ENCODE measurements at places on chromosomes 3 and 15.
A peak's percentile ranks its signal among the peaks of the same experiment; 100 is the strongest.

DNA sequence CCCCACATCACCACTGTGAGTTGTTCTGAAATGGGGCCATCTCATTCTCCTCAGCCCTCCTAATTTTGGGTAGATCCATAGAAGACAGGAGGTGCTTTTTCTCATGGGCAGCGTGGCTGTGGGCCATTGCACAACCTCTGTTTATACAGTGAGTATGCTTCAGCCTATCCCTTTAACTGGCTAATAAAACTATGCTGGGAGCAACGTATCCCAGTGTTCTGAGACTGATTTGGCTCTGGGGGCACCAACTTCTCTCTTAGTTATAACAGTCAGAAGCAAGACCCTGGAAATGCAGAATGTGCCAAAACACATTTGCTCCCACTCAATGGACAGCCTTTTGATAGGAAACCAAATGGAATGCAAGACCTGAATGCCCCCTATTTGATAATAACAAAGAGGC lies 97.1 kb upstream of the ICE2 start:
- DNase-seq, result peak; percentile 64

- peak; percentile 87 for DNase-seq
These were observed 757 bp upstream of the DIPK2A start for GRCh38 chr3:143970773-143971358.

GRCh38 chr15:36877796-36878683 lies 222.3 kb downstream of the MEIS2 start:
- peak; percentile 68 for DNase-seq

DNA sequence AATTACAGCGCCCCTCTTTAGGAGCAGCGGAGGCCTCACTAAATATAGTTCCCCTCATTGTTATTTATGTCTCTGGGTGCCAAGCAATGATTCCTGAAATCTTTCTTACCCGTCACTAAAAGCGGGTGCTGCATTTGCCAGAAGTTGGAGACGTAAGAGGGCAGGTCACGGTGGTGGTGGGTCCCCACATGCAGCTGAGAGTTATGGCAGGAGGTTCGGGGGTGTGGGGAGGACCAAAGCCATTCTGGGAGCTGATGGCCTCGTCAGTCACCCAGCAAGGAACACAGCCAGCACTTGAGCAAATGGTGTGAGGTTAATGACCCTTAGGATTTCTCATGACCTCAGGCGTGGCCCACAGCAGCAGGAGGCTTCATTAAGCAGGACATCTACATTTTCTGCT lies 129.2 kb downstream of the RAB11A start:
- no peak for DNase-seq

GRCh38 chr3:71565316-71565715 lies 18.2 kb downstream of the FOXP1 start:
- DNase-seq, result no peak

DNA sequence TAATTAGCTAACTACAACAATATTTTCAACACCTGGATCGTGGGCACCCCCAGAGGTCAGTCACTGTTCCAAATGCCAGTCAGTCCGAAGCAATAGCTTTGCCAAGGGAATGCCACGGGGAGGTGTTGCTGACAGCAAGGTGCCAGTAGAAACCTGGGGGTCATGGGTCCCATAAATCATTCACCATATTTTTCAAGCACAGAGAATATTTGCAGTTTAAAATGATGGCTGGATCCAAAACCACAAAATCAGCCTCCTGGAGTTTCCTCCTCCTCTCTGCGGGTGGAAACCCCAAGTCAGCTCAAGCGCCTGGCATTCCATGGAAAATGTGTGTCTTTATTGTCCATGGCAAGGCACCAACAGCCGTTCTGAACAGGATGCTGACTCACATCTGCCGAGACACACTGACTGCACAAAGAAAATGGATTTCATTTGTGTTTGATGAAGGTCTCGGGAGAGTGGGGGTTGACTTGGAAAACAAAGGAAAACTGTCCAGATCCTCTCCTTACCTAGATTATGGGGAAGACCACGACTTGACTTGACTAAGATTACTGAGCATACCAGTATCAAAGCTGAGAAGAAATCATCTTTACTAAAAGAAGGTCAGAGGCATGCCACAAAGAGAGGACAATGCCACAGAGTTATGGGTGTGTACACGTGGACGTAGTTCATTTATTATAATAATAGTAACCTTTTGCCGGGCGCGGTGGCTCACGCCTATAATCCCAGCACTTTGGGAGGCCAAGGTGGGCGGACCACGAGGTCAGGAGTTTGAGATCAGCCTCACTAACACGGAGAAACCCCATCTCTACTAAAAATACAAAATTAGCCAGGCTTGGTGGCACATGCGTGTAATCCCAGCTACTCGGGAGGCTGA lies 26.4 kb downstream of the ANXA2 start:
- peak; percentile 97 for DNase-seq

Measured in osteoblast (primary cell).